Bronchus fibroblast of lung (primary cell): ENCODE measurements at places on chromosomes 7 and 10. TPM values are rescaled to one million over a fixed set of nuclear protein-coding genes. Genes with fewer than 3 reads are reported as not detected.

PMS2 gene
- 9.2 and 12.0 TPM in 2 replicates for total RNA-seq

ASB10 gene
- total RNA-seq = not detected in 2 replicates

LIPF gene
- not detected in 2 replicates for total RNA-seq

CCDC126 gene
- total RNA-seq = 2.8 and 2.9 TPM in 2 replicates

NKX1-2 gene
- not detected in 2 replicates for total RNA-seq

TRPV5 gene
- total RNA-seq = not detected in 2 replicates

OR6V1 gene
- total RNA-seq = not detected in 2 replicates

TRIM24 gene
- total RNA-seq = 8.8 and 10.1 TPM in 2 replicates
